Activated T-cell treated with anti-CD3 and anti-CD28 coated beads, Interleukin-2, amount 50 U/mL, for 24 hours (primary cell): ENCODE measurements at places on chromosomes 2 and 18.

GRCh38 chr18:12236934-12237832 lies 17.0 kb upstream of the CIDEA start:
- peak; percentile 81 for DNase-seq

DNA sequence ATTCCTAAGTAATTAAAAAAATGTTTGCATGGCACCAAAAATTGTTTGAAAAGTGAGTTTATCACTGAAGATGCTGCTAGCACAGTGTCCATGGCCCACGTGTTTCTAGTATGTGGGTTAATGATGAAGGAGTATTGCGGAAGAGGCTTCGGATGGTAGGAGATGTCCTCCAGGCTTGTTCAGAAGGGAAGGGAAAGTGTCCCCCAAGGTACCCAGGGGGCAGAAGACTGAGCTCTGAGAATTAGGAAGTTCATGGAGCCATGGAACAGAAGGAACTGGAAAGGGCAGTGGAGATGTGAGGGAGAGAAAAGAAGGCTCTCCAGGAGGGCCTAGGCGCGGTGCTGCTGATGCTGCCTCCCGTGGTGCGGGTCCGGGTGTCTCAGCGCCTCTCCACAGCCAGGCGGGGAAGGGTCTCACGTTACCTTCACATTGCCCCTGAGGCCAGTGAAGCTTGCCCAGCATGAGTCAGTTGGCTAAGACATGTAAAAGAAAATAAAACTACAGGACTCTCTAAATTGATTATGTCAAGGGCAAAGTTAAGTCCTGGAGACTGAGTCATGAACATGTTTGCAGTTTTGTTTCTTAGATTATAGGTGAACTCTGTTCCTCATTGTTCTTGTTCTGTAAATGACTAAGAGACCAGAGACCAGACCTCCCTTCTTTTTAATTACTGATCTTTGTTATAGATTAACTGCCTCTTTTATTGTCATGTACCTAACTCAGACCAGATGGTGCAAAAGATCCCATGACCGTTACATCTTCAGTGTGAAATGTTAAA lies 89.0 kb downstream of the MTCL1 start:
- DNase-seq: no peak

DNA sequence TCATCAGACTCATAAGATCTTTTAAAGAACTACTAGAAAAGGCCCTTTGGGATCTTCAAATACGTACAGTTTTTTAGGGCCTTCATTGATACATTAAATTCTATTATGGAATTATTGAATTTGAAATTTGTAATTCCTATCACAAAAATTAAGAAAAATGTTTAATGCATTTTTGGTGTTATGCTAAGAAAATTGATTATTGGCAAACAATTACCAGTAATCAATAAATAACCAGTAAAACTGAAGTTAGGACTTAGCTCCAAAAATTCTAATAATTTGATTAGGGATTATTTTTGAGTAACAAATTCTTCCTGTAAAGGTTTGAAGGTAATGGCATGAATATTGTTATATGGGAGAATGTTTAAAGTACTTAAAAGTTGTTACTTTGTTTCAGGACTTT lies 119.3 kb downstream of the UBR3 start:
- no peak for DNase-seq

- DNase-seq: no peak
These were observed 109.8 kb upstream of the SEC11C start for GRCh38 chr18:59029663-59030429.

- no peak for DNase-seq
These were observed 361.2 kb upstream of the HNRNPA3 start for GRCh38 chr2:176851200-176851888.

- DNase-seq: no peak
These were observed 97.6 kb upstream of the LMAN1 start for GRCh38 chr18:59456657-59457056.

GRCh38 chr2:46365913-46366667 lies 68.9 kb downstream of the EPAS1 start:
- no peak for DNase-seq

DNA sequence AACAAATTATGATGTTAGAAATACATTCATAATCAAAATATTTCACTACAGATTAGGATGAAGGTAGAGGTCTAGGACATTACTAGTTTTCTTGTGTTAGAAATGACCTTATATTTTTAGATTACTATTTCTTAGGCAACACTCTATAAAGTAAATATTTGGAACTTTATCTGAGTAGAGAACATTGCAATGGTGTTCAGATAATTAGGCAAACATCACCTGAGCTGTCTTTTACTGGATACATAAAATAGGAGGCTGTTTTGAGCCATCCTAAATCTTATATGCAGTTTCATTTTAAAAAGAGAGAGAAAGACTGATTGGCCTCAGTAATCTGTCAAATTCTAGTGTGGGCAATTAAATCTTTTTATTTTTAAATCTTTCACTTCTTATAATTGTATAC lies 304.6 kb downstream of the ARHGAP15 start:
- no peak for DNase-seq

- DNase-seq: no peak
These were observed 213.3 kb downstream of the FAM210A start for GRCh38 chr18:13513021-13513420.

GRCh38 chr18:74982946-74983635 lies 225.8 kb downstream of the PTGR3 start:
- DNase-seq: no peak

DNA sequence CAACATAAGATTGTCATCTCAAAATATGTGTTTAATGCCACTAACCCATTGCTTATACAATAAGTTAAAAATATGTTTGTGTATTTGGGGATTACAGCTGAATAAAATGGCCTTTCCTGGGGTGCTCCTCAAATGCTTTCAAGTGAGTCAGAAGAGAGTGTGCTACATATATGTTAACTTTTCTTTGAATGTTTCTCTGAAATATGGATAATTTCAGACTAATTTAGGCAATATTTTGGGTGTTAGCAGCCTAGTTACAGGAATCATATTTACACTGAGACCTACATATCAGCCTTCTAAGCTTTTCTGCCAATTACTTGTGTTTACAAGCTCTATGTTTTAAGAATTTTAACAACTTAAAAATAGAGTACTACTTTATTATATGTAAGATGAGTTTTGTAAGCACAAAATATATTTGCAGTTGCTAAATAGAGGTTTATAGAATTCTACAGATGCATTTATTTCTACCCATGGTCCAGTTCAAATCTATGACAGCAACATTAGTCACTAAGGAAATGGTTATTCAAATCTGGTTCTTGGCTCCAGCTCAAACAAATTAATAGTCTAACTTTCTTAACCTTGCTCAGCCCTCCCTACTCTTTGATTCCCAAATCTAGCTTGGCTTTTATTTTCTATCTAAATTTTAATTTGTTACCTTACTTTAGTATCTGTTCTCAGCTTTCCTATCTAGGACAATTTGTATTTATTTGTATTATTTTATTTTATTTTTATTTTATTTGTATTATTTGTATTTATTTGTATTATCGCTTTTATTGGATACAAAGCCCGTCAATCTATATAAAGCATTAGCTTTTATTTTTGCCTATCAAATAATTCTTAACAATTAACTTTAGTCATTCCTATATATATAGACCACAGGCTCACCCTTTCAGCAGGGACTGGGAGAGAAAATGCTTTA lies 48.9 kb downstream of the FSIP2 start:
- DNase-seq: no peak
